Stimulated activated CD4-positive, alpha-beta T cell treated with anti-CD3 and anti-CD28 coated beads, TNF-alpha, amount 100 ng/mL, for 1 hour (primary cell): ENCODE measurements at places on chromosomes 13 and 19.

- DNase-seq = no peak
Observed at GRCh38 chr19:48695743-48696352, at the start of gene FUT2. Gene FUT2 (plus strand): TSS chr19:48695971. CDS start chr19:48702957, 6,986 bp downstream.

DNA sequence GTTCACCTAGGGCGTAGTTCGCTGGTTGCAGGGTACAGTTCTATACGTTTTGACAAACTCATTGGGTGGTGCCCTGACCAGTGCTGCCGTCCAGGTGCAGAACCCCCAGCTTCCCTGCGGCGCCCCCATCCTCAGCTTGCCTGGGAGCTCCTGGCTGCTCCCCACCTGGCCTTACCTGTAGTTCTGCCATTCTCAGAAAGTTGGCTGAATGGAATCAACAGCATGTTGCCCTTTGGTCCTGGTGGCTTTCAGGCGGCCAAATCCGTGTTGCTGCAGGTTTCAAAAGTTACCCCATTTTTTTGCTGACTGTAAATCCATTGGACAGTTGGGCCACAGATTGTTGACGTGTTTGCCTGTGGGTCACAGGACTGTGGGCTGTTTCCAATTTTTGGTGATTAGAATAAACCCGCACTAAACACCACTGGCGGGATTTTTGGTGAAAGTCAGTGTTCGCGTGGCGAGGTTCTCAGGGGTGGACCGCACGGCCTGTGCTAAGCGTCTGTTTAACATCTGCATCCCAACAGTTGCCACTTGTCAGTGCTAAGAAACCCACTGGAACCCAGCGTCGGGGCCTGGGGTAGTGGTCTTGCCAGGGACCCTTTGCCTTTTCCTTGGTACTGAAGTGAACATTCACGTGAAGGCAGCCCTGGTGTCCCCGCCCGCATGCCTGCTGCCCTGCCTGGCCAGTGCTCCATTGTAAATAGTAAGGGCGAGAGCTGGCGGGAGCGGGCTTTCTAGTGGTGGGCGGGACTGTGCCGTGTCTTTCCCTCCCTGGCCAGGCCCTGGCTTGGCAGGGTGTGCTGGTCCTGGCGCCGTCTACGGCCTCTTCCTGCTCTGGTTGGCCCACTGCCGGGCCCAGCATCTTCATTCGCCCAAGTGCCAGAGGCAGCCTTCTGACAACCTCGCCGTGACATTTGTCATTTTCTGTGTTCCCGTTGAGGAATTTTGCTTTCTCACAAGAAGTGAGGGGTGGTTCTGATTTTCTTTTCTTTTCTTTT, 3.3 kb downstream of the DOT1L start:
- no peak for DNase-seq

DNA sequence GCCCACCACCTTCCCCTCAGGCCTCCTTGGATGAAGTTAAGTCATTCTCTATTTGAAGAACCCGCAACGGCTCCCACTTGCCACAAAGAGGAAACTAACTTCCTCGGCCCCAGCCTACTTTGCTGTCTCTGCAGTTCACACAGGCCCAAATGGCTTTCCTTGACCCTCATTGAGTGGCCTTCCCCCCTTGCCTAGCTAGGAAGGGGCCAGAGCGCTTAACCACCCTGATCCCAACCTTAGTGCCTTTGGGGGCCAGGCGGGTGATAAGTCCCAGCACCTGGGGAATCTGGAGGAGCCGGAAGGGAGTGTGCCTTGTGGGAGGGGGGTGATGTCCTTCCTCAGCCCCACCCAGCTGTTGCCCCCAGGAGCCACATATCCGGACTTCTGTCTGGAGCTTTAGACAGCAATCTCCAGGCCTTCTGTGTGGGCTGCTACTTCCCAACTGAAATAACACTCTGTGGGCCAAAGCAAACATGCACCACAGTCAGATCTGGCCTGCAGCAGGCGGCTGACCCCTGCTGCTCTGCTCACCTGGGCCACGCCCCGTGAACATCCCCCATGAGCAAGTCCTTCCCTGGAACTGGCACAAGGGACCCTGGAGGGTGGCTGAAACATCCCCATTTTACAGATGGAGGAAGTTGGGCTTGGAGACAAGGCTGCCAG, 10.5 kb downstream of the NECTIN2 start:
- DNase-seq = no peak

DNA sequence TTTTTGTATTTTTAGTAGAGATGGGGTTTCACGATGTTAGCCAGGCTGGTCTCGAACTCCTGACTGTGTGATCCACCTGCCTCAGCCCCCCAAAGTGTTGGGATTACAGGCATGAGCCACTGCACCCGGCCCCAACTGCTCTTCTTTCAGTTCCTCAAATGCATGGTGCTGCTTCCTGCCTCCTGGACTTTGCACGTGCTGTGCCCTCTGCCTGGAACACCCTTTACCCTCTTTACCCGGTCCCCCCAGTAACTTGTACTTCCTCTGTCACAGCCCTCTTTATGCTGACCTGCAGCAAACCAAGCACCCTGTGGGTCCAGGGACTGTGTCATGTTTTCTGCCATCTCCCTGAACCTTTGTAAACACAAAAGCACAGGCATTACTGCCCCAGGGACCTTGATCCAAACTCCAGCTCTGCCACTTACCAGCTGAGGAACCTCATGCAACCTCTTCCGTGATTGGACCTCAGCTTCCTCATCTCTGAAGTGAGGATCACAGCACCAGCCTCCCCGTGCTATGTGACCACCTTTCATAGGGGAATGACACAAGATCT, 3.8 kb downstream of the BLVRB start:
- no peak for DNase-seq

DNA sequence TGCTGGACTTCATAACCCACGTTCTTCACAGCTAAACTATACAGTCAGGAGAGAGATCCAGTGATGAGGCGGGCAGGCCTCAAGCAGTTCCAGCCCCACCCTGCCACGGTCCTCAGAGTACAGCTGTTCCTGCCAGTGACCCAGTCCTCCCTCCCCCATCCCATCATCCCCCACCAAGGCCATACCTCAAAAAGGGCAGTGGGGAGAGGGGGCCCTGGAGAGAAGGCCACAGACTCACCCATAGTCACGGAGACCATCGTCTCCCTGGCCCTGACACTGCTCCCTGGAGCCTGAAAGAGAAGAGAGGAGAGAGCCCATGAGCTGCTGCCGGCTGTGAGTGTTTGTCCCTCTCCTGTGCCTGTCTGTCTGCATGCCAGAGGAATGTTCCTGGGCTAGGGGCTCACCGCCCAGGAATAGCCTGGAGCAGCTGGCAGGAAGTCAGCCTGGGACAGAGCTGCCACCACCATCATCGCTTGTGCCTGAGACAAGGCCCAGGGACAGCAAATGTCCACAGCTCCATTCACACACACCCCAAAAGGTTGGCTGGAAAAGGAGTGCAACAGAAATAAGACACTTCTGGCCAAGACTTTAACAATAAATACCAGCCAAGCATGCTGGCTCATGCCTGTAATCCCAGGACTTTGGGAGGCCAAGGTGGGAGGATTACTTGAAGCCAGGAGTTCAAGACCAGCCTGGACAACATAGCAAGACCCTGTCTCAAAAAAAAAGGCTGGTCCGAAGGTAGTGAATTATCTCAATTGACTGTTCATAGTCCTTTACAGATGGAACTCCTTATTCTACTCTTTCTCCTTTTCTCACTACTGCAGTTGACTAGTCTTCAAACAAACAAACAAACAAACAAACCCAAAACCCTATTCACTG, 6.4 kb downstream of the C19orf47 start:
- no peak for DNase-seq

DNA sequence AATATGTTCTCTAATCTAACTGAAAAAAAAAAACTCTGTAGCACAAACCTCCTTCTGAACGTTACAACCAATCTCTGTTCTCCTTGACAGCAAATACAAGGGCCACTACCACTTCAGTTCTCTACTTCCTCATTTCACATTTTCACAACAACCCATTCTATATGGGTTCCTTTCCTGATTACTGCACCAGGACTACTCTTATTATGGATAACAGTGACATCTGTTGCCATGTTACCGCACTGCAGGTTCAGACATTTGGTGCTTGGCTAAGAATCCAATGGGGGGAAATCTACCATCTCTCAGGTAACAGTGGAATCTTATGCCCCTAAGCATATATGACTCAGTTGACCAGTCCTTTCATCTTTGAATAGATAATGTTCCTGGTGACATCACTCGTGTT, 11.6 kb upstream of the FPR3 start:
- DNase-seq = no peak

- DNase-seq = no peak
Observed at GRCh38 chr13:27827646-27828045, 35.4 kb downstream of the GSX1 start.

- DNase-seq = no peak
Observed at GRCh38 chr13:24228852-24229458, 68.4 kb downstream of the SPATA13 start.

- DNase-seq = no peak
Observed at GRCh38 chr13:50735071-50735470, 108.4 kb downstream of the DLEU7 start.

DNA sequence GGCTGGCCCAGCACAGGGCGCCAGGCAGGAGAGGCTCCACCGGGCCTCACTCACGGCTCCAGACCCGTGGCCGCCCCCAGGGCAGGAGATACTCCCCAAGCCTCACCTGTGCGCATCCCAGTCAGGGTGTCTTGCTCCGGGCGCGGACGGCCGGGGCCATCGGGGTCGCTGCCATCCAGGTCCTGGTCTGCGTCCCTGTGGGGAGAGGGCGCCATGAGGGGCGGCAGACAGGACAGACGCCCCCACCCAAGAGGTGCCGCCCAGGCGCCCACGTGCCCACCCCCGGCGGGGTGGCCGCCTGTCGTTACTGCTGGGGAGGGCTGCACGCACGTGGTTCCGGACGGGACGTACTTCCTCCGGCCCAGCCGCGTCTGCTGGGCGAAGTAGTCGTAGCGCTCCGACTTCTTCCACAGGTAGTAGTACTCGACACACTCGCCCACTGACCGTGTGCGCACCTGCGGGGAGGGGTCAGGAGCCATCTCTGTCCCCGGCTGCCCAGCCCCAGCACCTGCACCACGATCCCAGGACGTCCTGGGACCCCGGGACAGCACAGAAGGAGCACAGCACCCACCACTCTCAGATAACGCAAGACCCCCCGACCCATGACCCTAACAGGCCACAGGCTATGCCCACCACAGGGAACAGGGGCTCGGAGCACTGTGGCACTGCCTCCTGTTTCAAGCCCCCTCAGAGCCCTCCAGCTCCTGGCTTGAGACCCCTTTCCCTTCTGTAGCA, 17.4 kb upstream of the PLPP2 start:
- no peak for DNase-seq

GRCh38 chr13:113639616-113640262, 18.3 kb downstream of the ATP4B start:
- DNase-seq = no peak

DNA sequence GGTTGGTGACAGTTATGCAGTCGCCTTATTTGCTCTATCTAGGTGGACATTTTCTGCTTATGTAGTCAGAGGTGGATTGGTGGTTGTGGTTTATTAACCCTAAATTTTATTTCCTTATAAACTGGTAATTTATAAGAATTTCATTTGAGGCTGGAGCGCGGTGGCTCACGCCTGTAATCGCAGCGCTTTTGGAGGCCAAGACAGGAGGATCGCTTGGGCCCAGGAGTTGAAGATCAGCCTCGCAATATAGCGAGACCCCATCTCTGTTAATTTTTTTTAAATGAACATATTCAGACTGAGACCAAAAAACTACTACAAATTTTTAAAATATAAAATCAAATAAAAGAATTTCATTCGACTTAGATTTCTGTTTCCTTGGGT, 810 bp downstream of the ZNF627 start:
- DNase-seq = no peak

DNA sequence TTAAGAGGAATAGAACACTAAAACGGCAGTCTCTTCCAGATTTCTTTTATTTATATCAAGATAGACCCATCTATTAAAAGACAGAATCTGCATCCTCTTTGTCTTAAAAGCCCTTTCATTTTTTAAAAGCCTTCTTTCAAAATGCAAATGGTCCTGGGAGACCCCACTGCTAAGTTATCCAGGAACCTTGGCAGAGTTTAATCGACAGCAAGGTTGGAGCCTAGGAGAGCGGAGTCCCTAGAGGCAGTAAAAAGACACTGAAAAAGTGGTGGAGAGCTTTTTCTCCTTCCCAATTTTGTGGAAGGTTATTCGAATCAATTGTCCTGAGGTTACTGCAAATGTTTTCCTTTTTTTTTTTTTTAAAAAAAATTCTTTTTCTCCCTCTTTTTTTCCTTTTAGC, 294.7 kb downstream of the NALCN start:
- no peak for DNase-seq

GRCh38 chr13:42569576-42570344, 4.2 kb upstream of the TNFSF11 start:
- DNase-seq = no peak

DNA sequence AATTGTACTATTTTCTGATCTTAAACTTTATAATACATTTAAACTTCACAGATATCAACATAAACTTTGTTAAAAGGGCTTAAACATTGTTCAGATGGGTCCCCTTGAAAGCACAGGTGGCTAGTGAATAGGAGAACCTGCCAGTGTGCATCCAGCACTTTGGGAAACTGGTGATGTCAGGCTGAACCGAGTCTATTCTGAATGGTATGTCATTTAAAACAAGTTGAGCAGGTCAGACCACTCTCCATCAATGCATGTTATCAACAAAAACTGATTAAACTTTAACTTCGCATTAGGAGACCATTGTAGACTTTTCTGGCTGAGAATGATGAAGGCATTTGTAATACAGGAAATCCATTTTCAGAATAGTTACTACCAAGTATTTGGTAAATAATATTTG, 50.1 kb upstream of the FREM2 start:
- no peak for DNase-seq

DNA sequence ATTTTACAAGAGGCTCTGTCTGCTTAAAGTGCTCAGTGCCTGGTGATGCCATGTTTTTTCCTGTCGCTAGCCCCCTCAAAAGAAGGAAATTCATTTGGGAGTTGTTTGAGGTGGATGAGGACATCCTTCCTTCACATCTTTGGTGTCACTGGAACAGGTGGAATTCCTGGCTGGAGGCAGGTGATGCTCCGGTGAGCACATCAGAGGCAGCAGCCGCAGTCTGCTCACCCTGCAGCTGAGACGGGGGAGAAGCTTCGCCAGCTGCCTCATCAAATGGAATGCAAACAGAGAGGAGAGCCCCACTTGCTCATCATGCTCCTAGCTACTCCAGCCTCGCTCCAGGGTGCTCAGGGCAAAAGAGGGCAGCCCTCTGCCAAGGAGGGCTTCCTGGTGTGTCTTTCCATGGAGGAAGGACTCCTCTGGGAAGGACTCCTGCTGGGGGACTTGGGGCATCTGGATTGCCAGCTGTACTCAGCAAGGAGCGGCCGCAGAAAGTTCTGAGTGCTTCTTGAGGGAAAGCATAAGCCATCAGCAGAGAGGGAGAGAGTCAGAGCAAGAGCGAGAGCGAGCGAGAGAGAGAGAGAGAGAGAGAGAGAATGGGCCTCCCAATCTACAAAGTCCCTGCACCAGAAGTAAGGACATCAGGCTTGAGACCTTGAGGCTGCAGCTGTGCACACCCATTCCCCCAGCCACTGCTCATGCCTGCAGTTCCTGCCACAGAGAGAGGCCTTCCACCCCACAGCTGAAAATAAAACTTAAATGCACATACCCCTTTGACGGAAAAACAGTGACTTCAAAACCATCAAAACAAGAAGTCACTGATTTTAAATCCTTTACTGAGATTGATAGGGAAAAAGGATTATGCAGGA, 74.3 kb upstream of the UBL3 start:
- DNase-seq = no peak

GRCh38 chr13:53890696-53891095, 862.1 kb downstream of the OLFM4 start:
- DNase-seq = no peak

- DNase-seq = no peak
Observed at GRCh38 chr13:112967686-112968379, 1.2 kb upstream of the MCF2L start.

GRCh38 chr13:94218537-94218936, 260.9 kb downstream of the DCT start:
- no peak for DNase-seq
